ENCODE measurements at places on chromosomes 3 and 15.

DNA sequence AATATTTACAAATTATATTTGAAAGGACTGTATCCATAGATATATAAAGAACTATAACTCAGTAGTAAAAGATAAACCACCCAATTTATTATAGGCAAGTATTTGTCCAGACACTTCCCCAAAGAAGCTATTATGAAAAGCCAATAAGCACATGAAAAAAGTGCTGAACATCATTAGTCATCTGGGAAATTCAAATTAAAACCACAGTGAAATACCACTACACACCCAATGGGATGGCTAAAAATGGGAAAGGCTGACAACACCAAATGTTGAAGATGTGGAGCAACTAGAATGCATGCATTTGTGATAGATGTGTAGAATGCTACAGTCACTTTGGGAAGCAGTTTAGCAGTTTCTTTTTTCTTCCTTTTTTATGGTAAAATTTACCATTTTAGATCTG, 147.0 kb downstream of the PDE8A start:
- DNase-seq, result no peak

DNA sequence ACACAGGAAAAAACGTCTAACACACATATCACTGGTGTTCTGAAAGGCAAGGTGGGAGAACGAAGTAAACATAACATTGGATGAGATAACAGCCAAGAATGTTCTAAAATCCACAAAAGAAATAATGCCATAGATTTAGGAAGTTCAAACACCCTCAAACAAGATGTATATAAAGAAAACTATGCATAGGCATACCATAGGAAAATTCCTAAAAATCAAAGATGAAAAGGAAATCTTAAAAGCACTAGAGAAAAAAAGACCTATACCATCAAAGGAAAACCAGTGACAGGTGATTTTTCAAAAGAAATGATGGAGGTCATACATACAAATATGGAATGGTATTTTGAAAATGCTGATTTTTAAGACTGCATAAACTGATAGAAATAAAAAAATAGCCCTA, 57.3 kb downstream of the GLB1 start:
- no peak for DNase-seq

GRCh38 chr3:42071904-42072812, 19.0 kb upstream of the TRAK1 start:
- DNase-seq, result peak; percentile 95

DNA sequence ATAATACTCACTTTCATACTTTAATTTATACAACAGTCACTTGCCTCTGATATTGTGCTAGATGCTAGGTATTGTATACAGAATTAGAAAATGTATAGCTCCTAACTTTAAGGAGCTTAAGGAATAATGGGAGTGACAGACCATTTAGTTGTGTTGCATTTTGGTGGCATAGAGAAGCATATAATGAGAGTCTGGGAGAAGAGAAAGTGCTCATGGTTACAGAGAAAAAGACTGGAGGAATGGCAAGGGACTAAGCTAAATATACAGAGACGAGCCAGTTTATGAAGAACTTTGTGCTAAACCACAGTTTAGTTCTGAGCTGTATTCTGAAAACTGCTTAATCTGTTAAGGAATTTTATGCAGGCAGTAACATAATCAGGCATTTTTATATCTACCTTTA, 6.4 kb downstream of the RNF13 start:
- DNase-seq, result no peak

DNA sequence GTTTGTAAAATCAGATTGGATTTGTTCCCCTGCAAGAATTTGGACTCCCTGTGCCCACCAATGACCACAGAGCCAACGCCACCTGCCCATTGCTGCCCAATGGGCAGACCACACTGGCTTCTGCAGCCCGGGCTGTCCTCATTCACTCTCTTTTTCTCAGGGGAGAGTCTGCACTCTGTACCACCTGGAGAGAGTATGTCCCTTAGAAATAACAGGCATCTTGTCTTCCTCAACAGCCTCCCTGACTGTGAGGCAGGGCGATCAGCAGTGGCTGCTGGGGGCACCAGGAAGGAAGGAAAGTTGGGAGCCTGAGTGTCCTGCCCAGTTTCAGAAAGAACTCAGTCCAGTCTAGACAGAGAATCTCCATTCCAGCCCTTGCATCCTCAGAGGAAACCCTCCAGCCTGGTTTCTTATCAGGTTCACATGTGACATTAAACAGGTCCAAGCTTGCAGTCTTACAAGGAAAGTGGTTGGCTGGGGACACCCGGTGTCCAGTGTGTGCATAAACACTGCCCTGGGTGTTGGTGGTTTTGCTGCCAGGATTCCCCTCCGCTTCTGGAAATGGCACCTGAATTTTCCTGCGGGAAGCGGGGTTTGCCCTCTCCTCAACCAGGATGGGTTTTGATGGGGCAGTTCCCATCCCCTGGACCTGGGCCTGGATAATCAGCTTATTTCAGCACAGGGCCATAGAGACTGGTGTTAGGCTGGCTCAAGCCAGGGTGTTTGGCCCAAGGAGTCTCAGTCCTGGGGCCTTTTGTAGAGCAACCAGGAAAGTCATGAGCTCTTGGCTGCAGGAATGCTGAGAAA, 37.2 kb downstream of the SSUH2 start:
- DNase-seq, result peak; percentile 54

DNA sequence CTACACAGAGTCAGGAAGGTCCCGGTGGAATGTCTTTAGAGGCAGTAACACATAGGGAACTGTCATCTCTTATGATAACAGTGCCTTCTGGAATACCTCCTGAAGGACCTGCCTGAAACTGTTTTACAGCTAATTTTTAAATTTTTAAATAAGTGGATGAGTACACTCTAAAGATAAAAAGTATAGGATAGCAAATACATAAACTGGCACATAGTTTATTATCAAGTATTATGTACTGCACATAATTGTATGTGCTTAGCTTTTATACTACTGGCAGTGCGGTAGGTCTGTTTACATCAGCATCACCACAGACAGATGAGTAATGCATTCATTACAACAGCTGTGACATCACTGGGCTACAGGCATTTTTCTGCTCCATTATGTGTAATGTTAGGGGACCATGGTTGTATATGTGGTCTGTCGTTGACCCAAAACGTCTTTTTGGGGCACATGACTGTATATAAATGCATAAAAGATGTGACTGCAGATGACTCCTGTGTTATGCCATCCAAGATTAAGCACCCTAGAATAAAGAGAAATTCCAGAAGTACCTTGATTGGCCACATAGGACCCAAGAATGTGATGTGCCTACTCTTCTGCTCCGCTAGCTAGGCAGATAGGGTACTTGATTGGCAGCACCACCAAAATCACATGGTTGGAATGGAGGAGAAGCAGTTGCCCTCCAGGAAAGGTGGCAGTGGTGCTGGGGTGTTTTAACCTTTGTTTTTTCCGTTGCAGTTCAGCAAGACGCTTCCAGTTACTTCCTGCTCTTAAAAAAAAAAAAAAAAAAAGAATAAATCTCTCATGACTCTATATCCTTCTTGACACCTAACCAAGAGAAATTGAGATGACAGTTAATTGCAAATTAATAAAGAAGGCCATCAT, 3.3 kb downstream of the VPS8 start:
- peak; percentile 47 for DNase-seq

- no peak for DNase-seq
Measured at GRCh38 chr3:98967758-98968157, 66.3 kb upstream of the DCBLD2 start.

DNA sequence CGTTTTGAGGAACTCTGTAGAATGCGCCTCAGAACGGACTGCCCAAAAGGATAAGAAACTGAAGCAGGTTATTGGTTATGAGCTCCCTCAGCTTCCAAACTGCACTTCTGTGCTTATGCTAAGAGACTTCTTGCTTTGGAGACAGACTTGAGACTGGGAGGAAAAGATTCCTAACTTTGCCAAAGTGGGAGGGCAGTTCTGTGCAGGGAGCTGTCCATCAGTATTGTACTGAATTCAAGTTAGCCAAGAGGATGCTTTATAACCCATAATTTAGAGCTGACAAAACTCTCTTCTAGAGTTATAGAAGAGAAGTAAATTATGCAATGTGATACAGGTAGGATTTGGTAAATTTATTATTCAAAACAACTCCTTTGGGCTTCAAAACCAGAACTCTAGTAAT, 519.8 kb upstream of the GBE1 start:
- DNase-seq, result no peak

GRCh38 chr3:20772869-20773268, 586.9 kb upstream of the SGO1 start:
- DNase-seq, result no peak

GRCh38 chr3:14435175-14436014, 33.0 kb downstream of the SLC6A6 start:
- DNase-seq, result no peak

DNA sequence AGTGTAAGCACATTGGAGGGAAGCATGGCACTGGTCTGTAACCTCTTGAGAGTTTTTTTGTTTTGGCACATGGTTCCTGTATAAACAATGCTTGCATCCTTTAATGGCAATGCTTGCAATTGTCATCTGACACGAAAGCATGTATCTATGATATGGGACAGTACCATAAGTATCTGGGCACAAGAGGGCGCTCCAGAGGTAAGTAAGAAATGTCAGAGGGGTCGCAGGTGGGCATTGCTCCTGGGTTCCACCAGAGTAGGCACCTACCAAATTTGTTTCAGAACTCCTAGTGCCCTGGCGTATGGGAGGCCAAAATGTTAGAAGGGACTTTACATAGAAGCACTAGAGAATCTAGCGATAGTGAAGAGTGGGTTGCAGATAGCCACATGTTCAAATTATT, 58.7 kb upstream of the BCHE start:
- no peak for DNase-seq

DNA sequence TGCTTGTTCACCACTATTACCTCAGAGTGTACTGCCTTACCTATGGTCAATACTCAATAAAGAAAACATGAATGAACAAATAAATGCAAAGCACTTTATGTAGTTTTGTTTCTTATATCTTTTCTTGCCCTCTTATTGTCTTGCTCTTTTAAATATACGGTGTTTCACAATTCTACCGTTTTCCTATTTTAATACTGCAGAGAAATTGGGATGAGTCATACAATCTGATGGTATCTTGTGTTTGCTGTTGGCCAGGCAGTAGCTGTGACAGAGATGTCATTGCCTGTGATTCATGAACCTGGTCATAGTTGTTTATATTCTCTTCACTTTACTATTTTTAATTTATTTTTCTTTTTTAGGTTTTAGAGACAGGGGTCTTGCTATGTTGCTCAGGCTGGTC, 48.3 kb downstream of the SERP1 start:
- DNase-seq, result no peak

DNA sequence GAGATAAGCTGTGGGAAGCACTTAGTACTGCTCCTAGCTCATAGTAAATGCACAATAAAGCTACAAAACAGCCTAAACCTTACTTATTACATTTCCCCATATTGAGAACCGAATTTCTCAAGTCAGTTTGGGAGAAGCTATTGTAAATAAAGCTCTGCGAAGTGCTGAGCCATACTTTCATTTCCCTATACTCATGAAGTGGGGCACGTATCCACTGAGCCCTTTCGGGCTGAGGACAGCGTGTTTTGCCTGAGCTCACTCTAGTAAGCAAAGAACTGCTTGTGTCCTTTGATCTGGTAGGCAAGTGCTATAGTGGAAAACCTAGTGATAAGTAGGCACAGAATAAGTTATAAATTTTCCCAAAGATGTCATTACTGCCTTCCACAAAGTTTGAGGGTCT, 165.0 kb downstream of the RSL24D1 start:
- no peak for DNase-seq

DNA sequence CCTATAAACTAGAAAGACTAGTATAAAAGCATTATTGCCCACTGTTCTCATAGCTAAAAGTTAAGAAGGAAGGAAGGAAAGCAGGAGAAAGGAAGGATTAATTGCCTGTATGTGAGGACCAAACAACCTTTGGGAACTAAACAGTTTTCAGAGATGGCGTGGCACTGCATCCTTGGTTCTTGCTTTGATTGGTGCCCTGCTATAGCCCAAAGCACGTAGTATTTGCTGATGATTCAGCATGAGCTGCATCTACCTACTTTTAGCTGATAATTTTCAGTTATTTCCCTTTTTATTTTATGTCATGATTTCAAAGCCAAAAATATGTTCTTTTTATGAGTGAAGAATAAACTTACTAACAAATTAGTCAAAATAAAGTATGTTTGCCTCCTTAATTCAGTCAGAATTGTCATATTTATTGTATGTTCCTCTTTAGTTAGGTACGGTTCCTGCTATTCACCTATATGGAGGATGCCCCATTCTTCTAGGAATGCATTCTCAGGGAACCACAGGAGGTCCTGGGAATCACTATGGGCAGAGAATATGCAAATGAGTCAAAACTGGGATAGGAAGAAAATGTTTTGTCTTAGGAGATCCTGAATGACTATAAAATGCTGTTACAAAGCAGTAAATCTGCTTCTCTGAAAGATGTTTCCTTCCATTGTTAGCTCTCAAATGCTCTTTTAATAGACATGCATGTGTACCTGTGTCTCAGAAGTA, 65.4 kb upstream of the THSD4 start:
- peak; percentile 44 for DNase-seq

DNA sequence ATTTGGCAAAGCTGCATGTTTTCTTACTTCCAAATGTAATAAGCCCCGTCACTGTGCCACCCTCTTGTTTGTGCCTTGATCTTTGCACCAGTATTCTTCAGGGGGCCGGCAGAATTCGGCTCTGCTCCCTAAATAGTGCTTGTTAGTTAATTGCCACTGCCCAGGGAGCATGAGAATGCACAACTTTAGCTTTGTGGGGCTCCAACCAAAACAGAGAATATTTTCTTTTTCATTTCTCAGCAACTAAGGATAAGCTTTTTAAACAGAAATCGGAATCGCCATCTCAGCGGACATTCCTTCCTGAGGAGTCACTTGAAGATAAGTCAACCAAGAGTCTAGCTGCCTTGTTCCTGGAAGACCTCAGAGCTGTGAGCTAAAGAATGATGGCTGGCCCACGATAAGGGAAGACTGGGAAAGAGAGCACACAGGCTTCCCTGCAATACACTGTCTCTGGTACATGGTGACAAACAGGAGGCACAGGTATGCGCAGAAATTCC, 106.0 kb downstream of the LRIG1 start:
- no peak for DNase-seq

GRCh38 chr15:69573815-69574475, 121.3 kb downstream of the RPLP1 start:
- peak; percentile 95 for DNase-seq

DNA sequence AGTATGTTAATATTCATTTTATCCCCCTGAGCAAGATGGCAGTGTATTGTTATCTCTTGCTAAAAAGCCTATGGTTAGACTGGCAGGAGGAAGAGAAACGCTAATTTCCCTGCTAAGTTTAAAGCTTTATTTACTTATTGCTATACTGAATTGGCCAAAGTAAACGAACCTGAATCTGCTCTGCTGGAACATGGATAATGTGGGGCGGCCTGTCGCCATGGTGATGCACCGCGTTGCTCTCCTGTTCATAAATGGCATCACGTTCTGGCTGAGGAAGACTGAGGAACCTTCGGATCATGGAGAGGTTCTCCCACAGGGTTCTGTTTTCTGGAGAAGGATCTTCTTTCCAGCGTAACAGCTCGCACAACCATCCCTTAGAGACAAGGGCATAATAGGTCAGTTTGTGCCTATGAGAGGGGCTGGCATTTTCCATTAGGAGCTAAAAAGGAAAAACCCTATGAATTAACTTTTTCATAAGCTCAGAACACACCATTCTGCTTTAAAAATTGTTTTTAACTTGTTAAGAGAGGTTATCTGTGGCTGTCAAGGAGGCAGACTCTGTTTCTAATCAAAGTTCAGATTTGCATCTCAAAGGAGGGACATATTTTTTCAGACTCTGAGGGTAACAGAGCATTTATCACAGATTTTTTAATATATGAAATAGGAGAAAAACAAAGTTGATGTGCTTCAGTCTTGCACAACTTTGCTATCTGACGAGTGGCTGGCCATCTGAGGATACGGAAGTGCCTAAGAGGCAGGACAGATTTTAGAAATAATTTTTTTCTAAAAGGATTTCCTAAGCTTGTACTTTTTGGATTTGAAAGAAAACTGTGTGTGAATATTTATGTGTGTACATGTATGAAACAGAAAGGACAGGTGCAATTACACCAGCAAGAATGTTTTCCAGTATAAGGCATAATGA, 73.1 kb downstream of the SATB1 start:
- no peak for DNase-seq
